Right kidney (tissue), 9 donors: ENCODE measurements at places on chromosomes 5 and 9.

DNA sequence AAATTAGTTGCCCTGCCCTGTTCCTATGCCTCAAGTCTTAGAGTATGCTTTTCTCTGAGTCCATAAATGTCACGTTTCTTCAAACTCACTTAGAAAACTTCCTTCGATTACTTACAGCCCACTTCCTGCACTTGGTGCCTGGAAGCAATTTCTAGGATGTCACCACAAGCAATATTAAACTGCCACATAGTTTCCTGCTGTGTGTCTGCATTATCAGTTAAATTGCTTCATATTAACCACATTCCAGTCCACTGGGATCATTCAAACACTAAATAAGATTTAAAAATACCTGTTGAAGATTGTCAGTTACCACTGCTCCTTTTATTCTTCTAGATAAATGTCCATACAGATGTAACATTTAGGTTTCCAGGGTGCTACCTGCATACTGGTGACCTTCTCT is 4.1 kb downstream of the DENND1A start:
- DNase-seq, result no peak

DNA sequence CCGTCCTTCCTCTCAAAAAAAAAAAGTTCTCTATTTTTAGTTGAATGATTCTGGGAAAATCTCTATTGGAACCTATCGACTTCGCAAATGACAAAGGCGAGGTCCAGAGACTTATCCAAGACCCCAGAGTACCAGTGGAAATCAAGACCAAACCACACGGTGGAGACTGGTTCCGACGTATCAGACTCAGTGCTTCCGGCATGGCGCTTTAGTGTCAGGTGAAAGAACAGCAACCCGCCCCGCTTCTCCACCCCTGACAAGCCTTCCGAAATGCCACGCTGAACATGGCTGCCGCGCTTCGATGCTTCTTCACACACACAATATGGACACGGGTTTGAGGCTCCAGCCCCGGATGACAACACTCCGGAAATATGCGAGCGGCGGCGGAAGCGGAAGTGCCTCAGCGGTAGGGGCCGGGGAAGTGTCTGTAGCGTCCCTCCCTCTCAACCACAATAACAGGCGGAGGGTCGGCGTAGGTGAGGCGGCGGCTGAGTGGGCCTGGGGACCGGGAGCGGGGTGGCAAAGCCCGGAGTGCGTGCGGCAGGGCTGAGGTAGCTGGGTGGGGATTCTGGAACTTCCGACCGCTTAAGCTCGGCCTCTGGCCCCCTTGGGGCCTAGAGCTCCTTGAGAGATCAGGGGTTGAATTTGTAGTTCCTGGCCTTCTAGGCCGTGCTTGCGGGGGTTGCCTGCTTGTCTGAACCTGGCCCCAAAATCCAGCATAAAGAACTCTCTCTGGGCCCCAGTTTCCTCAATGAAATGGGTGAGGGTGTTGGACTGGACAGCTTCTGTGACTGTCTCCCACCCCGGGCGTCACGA is at the start of gene FBXO38:
Gene FBXO38, plus strand, starts transcription at position 395 of the 816 bp plus-strand sequence. CDS start 10,819 bp downstream, outside the sequence.
- DNase-seq, result peak; percentile 92

GRCh38 chr5:61352612-61353156 is 20.6 kb downstream of the ZSWIM6 start:
- no peak for DNase-seq

DNA sequence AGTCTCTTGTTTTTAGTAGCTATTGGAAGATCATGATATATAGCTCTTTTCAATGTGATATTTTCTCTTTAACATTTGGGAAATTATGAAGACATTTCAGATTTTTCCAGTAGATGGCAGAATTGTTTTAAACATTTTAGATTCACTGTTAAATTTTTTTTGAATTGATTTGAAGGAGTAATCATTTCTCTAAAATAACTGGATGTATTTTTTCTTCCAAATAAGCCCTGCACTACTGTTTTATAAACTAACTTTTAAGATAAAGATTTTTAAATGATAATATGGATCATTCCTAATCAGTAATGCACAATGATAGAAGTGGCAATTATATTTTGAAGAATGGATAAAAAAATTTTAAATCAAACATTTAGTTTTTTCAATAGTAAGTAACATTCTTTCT is 14.2 kb downstream of the NDUFAF2 start:
- no peak for DNase-seq
